Activated effector memory CD4-positive, alpha-beta T cell treated with anti-CD3 and anti-CD28 coated beads, Interleukin-2, amount 50 U/mL, for 16 hours (primary cell): ENCODE measurements at places on chromosomes 4 and X.

GRCh38 chrX:96094616-96095015, 590.0 kb upstream of the DIAPH2 start:
- DNase-seq: no peak

GRCh38 chr4:177809791-177810190, 367.6 kb upstream of the AGA start:
- no peak for DNase-seq

DNA sequence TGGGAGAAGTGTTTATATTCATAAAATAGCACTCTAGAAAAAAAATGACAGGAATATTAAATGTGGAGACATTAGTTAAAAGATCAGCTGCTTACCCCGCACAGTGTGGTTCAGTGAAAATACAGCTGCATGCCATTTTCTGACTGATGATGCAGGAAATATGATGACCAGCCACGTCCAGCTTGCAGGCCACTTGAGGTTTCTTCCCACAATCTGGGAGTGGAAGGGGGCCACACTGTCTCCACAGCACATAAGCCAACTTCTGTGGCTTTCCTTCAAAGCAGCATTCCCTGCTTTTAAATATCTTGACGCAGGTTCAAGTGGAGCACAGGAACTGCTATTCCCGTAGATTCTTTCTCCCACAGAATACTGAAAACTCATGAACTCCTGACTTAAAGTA, 173.4 kb upstream of the GALNT7 start:
- DNase-seq: no peak

DNA sequence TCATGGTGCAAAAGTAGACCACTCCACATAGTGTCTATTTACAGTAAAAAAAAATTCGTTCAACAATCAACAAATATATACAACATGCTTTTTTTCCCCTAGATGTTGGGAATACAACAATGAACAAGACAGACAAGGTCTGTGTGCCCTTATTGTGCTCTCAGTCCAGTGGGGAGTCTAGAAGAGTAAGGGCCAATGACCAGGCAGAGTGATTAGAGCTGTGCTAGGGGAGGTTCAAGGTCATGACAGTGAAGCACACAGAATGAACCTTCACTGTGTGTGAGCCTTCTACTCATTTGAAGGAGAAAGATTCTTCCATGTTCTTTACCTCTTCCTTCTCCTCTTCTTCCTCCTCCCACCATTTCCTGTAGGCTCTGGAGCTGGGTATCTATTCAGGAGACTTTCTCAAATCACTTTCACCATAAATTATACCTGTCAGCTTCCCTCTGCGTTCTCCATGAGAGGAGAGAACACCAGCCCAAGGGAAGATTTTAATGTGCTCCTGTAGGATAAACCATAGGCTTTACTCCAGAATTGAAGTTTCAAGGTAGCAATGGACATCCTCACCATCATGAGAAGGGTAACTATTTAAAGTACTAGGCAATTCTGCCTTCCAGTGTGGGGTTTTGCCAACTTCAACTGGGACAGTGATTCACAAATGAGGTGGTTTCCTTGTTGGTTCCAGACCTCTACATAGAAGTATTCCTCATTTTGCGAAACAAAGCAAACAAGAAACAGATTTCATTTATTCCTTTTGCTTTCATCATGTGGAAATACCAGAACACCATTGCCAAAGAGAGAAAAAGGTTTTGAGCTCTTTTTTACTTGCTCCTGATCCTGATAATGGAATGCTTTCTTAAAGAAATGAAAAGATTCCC, 246.9 kb upstream of the GPC4 start:
- no peak for DNase-seq

DNA sequence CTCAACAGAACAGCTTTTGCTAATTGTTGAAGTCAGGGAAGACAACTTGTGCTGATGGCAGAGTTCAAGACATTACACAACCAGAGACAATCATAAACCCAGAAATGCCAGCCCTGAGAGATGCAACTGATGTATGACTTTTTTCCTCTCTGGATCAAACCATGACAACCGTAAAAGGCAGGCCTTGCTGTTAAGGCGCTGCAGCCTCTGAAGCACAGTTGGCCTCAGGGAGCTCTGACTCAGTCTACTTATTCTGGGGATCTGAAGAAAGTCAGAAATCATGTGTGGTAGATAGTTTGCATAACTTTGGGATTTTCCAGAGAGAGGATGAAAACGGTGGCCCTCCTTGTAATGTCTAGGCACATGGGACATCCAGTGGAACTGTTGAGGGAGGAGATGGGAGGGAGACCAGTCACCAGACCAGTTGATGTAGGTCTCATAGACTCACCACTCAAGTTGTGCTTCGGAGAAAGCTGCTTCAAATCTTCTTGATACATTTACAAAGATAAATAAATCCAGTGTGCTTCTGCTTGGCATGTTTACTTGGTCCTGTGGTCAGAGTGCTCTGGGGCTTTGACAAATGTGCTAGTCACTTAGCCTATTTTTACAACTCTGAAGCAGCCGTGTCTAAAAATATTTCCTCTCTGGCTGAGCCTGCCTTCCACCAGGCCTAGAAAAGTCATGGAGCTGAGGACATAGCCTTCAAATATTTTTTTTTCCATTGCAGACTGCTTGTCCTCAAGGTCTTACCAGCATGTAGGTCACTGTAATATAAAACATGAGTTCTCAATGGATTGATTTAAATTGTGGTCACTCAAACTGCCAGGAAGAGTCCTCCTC, 7.5 kb downstream of the HADH start:
- DNase-seq: no peak

GRCh38 chrX:109987884-109988283, 15.0 kb upstream of the TMEM164 start:
- no peak for DNase-seq

- peak; percentile 85 for DNase-seq
These were observed 30.8 kb downstream of the RTL5 start for GRCh38 chrX:72100824-72101351.

DNA sequence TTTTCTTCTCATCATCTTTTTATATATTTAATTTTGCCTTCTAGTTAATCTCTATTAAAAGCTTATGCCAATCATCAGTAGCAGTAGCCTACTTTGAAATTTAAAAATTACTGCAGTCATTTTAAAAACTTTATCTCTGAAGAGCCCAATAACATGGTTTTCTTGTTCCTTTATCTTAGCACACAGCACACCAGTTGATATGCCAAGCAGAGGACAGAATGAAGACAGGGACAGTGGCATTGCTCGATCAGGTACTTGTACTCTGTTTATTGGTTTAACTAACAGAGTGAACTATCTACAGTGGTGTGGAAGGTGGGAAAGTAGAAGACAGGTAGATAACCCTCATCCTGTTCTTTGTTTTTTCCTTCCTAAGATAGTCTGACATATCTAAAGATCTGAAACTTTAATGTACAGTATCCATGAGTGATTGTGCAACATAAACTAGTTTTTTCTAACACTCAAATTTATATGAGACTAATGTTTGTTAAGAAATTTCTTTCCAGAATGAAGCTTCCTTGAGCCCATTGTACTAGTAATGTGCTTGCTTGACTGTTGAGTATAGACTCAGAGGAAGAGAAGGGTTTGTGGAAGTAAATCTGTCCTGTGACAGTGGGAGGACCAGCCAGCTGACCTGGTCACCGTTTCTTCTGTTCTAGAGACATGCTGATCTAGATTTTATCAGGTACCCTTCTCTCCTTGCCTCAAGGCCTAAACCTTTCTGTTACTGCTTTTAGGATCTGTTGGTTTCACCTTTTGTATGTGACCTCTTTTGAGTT, 66.6 kb downstream of the FNIP2 start:
- no peak for DNase-seq

- DNase-seq: no peak
These were observed 833.5 kb upstream of the IGFBP7 start for GRCh38 chr4:57943682-57944081.

GRCh38 chr4:185304944-185305690, 90.6 kb downstream of the LRP2BP start:
- DNase-seq: no peak

- DNase-seq: no peak
These were observed 128.4 kb upstream of the TBC1D9 start for GRCh38 chr4:140884431-140885058.

GRCh38 chrX:107684956-107685385, 56.7 kb downstream of the PRPS1 start:
- DNase-seq: no peak

- no peak for DNase-seq
These were observed 183.0 kb downstream of the LDB2 start for GRCh38 chr4:16715482-16715881.

- DNase-seq: no peak
These were observed 114.0 kb upstream of the LNX1 start for GRCh38 chr4:53705151-53705764.

- DNase-seq: no peak
These were observed 610.7 kb upstream of the ADGRL3 start for GRCh38 chr4:60589425-60589824.

- DNase-seq: no peak
These were observed 29.5 kb downstream of the TAPT1 start for GRCh38 chr4:16196482-16197393.

DNA sequence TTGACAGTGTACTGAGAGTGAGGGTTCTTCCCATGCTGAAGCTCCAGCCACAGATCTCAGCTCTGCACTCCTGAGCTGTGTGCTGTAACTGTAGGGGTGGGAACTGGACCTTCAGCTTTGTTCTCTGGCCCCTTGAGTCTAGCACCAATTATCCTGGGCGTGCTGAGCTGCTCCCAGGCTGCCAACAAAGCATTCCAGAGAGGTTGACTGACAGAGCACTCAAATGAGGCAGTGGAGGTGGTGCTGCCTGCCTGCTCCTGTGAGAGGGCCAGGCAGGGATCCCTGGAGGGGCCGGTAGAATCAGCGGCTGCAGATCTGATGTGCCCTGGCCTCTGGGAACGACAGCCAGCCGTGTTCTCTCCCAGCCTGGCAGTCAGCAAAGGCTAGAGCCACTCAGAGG, 375.7 kb upstream of the AADAT start:
- DNase-seq: no peak

GRCh38 chr4:40301603-40302002, 33.5 kb upstream of the CHRNA9 start:
- peak; percentile 81 for DNase-seq

DNA sequence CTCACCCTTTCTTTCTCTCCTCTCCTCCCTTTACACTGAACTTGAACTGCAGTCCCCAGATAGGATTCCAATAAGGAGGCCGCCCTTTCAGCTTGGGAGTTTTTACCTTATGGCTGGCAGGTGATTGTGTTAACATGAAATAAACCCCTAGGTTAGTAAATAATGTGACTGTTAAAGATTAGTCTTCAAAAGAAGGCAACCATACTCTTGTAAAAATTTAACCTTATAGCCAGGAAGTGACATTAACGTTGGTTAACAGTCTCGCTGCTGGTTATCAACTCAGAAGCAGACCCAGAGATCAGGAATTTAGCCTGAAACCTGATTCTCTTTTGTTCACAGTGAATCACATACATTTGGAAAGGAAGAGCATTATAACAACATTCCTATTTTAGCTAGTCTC, 15.2 kb downstream of the FHDC1 start:
- no peak for DNase-seq

GRCh38 chr4:30454504-30454903, 265.7 kb upstream of the PCDH7 start:
- no peak for DNase-seq

GRCh38 chr4:10983885-10984640, 299.5 kb upstream of the CLNK start:
- no peak for DNase-seq

DNA sequence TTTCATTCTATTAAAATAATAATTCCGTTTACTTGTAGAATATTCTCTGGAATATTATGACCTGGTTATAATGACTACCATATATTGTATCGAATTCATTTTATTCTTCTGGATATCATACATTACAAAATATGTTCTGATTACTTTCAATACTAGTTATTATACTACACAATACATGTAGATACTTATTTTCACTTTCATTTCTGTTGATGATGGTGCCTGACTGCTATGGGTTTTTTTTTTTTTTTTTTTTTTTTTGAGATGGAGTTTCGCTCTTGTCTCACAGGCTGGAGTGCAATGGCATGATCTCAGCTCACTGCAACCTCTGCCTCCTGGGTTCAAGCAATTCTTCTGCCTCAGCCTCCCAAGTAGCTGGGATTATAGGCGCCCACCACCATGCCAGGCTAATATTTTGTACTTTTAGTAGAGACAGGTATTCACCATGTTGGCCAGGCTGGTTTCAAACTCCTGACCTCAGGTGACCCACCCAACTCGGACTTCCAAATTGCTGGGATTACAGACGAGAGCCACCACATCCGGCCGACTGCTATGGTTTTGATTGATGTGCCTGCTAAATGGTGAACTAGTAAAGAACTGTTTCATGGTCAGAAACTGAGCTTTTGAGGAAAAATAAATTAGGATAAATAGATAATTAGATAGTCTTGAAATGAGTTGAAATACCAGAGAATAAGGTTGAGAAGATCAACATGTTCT, 39.5 kb downstream of the PCDH10 start:
- no peak for DNase-seq

GRCh38 chrX:12229986-12230385, 91.7 kb downstream of the FRMPD4 start:
- DNase-seq: no peak

GRCh38 chr4:46508216-46508615, 118.3 kb upstream of the GABRA2 start:
- no peak for DNase-seq
